ENCODE measurements at places on chromosomes 3 and 15.

DNA sequence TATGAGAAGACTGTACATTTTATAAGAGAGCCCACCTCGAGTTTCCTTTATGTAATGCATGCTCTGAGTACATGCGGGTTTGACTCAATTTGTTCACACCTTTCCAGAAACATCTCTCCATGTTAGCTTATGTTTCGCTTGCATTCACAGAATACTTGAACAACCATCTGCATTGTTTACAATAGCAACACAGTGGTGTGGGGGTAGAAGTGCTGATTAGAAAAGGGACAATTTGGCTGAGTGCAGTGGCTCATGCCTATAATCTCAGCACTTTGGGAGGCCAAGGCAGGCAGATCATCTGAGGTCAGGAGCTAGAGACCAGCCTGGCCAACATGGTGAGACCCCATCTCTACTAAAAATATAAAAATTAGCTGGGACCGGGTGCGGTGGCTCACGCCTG, 60.9 kb downstream of the NCEH1 start:
- DNase-seq: no peak

GRCh38 chr3:104632947-104633346, 733.8 kb upstream of the ALCAM start:
- DNase-seq: no peak

- DNase-seq: peak; percentile 73
These were observed 366.5 kb downstream of the LRRC3B start for GRCh38 chr3:26989037-26989436.

DNA sequence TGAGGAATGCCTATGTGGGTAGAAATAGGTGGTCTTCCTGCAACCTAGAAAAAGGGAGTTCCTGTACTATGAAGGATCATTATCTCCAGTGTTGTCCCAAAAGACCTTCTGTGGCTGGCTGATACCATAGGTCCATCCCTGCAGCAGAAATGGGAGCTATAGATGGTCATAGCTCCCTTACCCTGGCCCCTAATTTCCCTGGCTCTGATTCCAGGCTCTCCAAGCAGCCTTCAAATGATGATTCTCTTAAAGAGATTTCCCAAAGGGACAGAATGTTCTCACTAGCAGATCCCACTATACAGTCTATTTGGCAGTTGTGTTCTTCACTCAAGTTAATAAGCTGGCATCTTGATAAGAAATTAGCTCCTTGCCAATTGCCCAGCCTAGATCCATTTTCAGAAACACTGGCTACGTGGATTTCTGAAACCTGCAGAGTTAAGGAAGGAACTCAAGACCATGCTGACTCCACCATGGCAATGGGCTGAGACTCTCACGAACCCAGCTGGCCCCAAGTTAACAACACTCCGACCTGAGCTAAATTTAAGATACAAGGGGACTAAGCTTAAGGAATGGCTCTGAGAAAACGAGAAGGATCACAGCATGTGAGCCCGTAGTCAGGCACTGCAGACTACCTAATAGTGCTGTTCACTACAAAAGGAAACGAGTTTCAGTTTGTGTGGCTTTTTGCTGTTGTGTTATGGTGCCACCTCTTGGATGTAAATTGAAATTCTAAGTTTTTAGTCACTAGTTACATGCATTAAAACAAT, 11.4 kb downstream of the C15orf40 start:
- peak; percentile 75 for DNase-seq

GRCh38 chr15:85750319-85751290, 44.1 kb downstream of the KLHL25 start:
- DNase-seq: peak; percentile 58

DNA sequence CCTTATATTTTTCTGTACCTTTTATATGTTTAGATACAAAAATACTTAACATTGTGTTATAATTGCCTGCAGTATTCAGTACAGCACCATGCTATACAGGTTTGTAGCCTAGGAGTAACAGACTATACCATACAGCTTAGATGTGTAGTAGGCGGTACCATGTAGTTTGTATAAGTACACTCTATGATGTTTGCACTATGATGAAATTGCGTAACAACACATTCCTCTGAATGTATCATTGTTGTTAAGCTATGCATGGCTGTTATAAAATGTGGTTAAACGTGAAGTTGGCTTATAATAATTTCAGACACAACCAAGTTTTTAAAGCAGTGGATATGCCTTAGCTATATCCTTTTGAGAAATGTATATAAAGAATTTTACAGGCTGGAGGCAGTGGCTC, 328.3 kb downstream of the PLCL2 start:
- no peak for DNase-seq

DNA sequence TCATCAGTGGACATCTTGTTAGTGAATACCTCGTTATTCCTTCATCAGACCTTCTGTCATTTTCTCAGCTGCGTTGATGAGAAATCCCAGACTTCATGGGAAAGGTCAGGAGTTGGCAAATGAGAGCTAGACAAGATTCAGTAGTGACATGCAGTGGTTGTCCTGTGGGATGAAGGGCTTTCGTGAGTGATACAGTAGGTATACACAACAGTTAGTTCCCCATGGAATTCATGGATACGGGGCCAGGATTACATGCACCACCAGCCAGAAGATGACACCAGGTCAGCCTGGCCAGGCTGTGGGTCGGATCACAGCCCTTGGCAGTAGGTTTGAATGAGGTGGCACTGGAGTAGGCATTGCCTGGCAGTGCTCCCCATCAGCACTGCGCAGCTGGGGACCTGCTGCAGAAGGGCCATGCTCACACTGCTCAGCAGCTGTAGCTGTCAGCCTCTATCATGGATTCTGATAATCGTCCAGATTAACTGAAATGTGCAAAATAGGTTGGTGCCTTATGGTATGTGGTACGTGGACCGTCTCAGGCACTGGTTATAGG, 150.1 kb downstream of the SLCO3A1 start:
- no peak for DNase-seq

DNA sequence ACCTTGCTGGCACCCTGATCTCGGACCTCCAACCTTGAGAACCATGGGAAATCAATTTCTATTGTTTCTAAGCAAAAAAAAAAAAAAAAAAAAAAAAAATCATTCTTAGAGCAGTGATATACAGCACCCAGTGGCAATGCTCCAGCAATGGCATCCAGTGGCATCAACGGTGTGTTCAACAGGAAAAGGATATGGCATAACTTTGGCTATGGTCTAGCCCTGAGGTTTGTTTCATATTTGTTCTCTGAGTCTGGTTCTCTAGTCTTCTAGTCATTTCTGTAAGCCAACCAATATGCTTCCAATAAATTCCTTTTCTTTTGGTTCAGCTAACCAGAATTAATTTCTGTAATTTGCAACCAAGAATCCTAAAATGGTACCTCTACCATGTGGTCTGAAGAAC, 19.2 kb downstream of the DENND4A start:
- no peak for DNase-seq

- no peak for DNase-seq
These were observed 107.0 kb downstream of the SHOX2 start for GRCh38 chr3:157999246-157999645.

GRCh38 chr15:68429691-68430470, 2.1 kb downstream of the ITGA11 start:
- DNase-seq: no peak

GRCh38 chr3:142209655-142210054, 15.7 kb downstream of the GK5 start:
- peak; percentile 31 for DNase-seq

GRCh38 chr3:23723930-23724329, 81.8 kb upstream of the UBE2E1 start:
- no peak for DNase-seq

- no peak for DNase-seq
These were observed 56.5 kb upstream of the GATA2 start for GRCh38 chr3:128549283-128550112.

- DNase-seq: no peak
These were observed 12.8 kb downstream of the THAP10 start for GRCh38 chr15:70879401-70879800.

- no peak for DNase-seq
These were observed 47.2 kb downstream of the OPA1 start for GRCh38 chr3:193640165-193640715.

DNA sequence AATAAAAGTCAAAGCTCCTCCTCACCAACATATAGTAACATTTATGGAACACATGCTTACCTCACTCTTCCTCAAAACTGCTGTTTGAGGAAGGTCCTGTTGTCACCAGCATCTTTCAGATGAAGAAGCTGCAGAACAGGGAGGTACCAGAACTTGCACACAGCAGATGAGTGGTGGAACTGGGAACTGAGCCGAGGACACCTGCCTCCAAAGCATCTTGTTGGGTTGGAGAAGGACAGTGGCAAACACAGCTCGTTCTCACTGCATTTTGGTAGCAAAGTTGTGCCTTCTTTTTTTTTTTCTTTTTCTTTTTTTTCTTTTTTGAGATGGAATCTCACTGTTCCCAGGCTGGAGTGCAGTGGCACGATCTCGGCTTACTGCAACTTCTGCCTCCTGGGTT, 76.0 kb downstream of the CEMIP start:
- DNase-seq: no peak
